ENCODE measurements at places on chromosomes 1 and 21.
A peak's percentile ranks its signal among the peaks of the same experiment; 100 is the strongest.

DNA sequence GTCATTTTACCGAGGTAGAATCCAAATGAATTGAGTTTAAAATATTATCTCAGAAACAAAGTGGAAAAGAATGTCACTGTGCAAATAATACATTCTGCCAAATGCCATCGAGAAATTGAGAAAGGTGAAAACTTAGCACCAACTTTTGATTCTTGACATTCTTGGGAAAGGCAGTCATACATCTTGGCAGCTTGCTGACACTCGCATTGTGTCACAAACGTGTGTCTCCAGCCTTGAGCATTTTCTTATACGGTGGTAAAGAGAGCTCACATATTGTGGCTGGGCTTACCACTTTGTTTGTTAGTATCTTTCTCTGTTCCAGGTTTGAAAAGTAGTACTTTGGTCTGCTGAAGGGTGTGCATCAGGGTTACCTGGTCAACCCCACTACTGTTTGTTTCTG is 1456.1 kb downstream of the BRINP3 start:
- no peak for DNase-seq

DNA sequence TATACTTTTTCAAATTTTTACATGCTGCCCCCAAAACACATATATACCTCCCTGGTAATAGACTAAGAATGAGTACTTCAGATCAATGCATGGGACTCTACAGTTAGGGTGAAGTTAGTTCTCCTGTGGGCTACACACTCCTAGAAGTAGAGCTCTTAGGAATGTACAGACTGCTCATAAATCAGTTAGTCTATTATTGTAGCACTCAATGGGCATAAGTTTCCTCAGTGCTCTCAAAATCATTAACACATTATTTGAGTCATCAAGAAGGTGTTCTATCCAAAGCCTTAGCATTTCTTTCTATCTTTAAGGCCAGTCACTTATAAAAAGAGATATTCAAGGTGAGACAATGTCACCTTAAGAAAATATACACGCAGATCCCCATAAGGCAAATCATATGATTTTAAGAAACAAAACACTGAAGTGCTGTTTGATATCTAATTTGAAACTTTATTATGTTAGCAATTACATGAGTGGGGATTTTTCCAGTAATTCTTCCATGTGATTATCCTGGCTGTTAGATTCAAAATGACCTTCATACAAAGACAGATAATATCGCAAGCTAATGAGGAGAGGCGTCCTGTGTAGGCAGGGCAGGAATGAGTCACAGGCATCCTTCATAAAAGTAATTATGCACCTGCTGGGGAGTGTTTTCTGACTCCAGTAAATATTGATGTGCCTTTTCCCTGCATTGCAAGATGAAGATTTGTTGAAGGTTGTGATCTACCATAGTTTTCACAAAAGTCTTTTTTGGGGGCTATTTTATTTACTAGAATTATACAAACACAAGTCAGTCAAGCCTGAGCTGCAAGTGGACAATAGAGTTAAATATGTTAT is 167.2 kb upstream of the ATP1B1 start:
- DNase-seq = no peak

GRCh38 chr1:173190101-173190936 is 16.8 kb downstream of the TNFSF4 start:
- DNase-seq = peak; percentile 81

DNA sequence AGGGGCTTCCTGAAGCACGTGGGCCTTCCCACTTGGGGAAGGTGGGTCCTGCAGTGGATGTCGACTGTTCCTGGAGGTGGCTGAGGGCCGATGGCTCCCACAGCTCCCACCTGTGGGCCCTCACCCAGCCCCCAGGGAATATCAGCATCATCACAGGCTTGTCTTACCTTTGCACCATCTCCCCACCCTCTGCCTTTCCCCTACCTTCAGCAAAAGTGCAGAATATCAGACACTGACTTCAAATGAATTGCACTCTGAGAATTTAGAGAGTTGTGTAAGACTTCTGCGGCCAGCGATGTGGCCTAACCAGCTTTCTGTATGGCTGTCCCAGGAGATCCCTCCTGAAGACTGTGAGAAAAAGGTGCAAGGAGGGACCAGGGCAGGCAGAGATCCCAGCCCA is 105.4 kb downstream of the PRDM2 start:
- DNase-seq = no peak

DNA sequence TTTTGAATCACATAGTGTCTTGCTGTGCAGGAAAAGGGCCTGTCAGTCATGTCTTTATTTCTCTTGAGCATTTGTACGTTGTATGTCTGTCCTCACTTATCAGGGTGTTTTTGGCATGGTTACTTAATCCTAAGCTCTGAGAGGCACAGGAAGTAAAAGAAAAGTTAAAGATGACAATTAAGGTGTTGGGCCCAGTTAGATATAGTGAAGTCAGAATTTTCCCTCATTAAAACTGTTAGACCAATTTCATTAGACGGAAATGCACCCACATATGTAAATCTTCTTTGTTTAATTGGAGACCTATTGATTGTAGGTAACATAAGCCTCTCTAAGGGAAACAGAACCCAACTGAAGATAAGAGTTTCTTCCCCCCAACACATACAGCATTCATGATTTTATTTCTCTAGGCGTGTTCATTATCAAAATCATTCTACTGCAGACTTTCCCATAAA is 21.9 kb downstream of the NFIA start:
- DNase-seq = no peak

GRCh38 chr1:84721152-84721551 is 30.9 kb upstream of the SSX2IP start:
- peak; percentile 44 for DNase-seq

DNA sequence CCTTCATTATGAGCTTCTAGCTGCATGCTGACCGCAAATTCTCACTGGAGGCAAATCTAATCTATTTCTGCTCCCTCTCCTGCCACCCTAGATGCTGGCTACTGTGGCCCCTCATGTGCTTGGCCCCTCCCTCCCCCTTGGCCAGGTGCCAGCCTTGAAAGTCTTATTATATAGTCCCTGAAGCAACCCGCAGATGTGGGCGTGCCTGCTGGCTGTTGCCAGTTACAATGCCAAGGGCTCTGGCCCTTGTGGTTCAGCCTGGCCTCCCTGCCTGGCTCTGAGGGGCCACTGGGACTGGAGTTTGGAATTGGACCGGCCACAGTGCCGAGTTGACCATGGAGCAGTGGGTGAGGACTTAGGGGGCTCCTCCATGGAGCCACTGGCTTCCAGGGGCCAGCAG is 78.9 kb upstream of the ACTRT2 start:
- DNase-seq = no peak

GRCh38 chr1:173467426-173467825 is 9.7 kb upstream of the PRDX6 start:
- no peak for DNase-seq

DNA sequence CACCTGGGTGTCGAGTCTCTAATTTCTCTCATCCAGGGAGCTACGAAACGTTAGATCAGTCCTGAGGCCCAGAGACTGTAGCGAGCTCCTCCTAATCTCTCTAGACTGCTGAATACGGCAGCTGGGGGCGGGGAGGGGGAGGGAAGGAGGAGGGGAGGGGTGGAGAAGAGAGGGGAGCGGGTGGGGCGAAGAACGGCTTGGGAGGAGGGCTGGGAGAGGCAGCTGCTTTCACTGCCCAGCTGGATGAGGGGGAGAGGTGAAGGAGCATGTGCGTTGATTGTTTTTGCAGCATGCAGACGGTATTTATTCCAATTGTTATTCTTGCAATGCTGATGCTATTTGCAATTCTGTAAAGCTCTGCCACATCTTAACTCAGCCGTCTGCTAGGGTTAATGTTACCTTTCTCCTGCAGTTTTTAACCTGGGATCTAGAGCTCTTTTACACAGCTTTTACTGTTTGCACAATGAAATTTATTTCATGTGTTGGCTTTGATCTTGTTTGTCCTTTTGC is 790 bp downstream of the DNAJC6 start:
- DNase-seq = no peak

- DNase-seq = no peak
Measured at GRCh38 chr1:166907763-166908162, 31.7 kb upstream of the TADA1 start.

DNA sequence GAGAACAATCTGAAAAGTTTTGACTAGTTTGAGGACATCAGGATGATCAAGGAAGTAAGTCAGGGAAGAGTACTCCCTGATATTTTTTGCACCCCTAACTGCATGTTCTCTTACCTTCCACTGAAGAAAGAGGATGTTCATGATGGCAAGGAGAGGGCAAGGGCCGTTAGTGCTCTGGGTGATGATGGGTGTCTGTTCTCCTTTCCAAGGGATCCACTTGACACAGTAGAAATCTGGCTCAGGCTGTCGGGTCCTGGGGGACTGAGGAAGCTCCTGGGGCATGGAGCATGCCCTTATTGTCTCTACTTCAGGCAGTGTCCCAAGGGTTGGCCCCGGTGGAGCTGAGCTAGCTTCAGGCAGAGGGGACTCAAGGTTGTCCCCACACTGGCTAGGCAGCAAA is 4.7 kb downstream of the MINDY1 start:
- no peak for DNase-seq

DNA sequence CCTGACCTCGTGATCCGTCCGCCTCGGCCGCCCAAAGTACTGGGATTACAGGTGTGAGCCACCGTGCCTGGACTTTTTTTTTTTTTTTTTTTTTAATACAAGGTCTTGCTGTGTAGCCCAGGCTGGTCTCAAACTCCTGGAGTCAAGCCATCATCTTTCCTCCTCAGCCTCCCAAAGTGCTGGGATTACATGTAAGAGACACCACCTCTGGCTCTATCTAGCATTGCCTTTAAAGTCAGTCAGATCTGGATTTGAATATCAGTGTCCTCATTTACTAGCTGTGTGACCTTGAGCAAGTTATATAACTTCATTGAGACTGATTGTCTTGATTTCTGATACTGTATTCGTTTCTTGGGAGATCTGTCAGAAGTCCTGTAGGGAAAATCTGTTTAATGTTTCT is 6.6 kb downstream of the MAP3K21 start:
- DNase-seq = no peak

DNA sequence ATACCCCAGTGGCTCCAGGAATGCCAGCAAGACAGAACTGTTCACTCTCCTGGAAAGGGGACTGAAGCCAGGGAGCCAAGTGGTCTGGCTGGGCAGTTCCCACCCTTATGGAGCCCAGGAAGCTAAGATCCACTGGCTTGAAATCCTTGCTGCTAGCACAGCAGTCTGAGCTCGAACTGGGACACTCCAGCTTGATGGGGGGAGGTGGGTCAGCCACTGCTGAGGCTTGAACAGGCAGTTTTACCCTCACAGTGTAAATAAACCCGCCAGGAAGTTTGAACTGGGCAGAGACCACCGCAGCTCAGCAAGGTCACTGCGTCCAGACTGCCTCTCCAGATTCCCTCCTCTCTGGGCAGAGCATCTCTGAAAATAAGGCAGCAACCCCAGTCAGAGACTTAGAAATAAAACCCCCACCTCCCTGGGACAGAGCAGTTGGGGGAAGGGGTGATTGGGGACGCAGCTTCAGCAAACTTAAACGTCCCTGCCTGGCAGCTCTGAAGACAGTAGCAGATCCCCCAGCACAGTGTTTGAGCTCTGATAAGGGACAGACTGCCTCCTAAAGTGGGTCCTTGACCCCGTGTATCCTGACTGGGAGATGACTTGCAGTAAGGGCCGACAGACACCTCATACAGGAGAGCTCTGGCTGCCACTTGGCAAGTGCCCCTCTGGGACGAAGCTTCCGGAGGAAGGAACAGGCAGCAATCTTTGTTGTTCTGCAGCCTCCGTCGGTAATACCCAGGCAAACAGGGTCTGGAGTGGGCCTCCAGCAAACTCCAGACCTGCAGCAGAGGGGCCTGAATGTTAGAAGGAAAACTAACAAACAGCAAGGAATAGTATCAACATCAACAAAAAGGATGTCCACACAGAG is 568.4 kb downstream of the PLA2G4A start:
- no peak for DNase-seq

GRCh38 chr1:24900985-24901781 is 28.9 kb downstream of the RUNX3 start:
- DNase-seq = no peak

GRCh38 chr1:37486680-37487618 is 12.6 kb downstream of the ZC3H12A start:
- DNase-seq = peak; percentile 63

DNA sequence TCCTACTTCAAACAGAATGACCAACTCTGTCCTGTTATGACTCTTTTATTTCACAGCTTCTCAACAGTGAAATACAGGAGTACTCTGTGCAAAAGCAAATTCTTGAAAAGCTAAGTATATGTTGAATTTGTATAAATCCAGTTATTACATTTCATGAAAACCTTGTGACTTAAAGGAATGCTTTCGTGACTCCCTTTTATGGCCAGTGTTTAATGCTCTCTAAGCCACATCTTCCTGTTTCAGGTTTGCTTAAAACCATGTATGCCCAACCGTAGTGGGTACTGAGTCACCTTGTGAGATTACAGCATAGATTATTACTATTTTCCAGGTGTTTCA is 40.2 kb upstream of the KIF1B start:
- DNase-seq = peak; percentile 35

GRCh38 chr1:36702963-36703362 is 220.2 kb upstream of the CSF3R start:
- DNase-seq = no peak

GRCh38 chr1:213934649-213935048 is 53.1 kb upstream of the PROX1 start:
- DNase-seq = peak; percentile 45

- no peak for DNase-seq
Measured at GRCh38 chr1:102715150-102715549, 393.2 kb downstream of the COL11A1 start.

- peak; percentile 22 for DNase-seq
Measured at GRCh38 chr1:34266127-34266951, 89.6 kb downstream of the C1orf94 start.

DNA sequence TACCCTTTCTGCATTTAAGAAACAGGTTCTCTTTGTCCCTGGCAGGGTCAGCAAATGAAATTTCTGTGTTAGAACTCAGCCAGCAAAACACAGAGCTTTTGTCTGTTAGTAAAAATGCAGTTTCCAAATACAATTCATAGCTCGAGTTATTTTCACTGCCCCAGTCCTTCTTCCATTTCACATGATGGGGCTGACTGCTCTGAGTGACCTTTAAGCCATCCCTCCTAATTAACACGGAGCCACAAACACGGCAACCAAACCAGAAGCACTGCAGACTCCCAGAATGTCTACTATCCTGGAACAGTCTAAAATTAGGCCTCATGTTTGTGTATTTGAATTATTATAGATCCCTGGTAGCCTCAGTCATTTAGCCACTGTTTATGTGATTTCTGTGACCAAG is 99.1 kb upstream of the RGS4 start:
- no peak for DNase-seq

DNA sequence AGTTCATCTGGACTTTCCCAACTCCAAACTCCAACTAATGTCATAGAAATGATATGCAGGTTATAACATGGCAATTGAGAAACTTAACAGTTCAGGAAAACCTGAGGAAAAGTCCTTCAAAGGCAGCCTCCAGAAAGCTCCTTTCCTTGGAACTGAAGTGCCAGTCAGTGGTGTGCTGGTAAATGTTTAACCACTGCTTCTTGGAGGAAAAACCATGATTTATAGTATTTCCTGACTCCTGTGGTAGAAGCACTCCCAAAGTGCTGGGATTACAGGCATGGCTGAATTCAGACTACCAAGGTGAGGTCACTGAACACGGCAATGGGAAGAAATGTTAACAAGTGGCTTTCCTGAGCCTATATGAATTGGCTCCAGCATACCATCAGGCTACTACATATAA is 26.7 kb upstream of the ZNHIT6 start:
- no peak for DNase-seq

- DNase-seq = no peak
Measured at GRCh38 chr1:154157520-154158306, 2.8 kb upstream of the NUP210L start.

All from foreskin keratinocyte (primary cell).